ENCODE measurements at places on chromosomes 3 and 15. TPM values are rescaled to one million over a fixed set of nuclear protein-coding genes. Genes with fewer than 3 reads are reported as not detected.

GOLGA6B gene
- not detected for polyA plus RNA-seq

PDCD6IP gene
- polyA plus RNA-seq, result 149 TPM

DYNLT2B gene
- 34.9 TPM for polyA plus RNA-seq

SV2B gene
- not detected for polyA plus RNA-seq

GOLGA8G gene
- polyA plus RNA-seq, result 0.03 TPM

KBTBD12 gene
- polyA plus RNA-seq, result not detected

CPLX3 gene
- not detected for polyA plus RNA-seq

CCR8 gene
- not detected for polyA plus RNA-seq

FAM3D gene
- polyA plus RNA-seq, result not detected

GOLGA8O gene
- polyA plus RNA-seq, result 0.28 TPM

DNAJA4 gene
- polyA plus RNA-seq, result 0.07 TPM

CSPG4 gene
- polyA plus RNA-seq, result 0.06 TPM

TMEM108 gene
- not detected for polyA plus RNA-seq

NANOGP8 gene
- polyA plus RNA-seq, result not detected

NAA80 gene
- polyA plus RNA-seq, result 5.3 TPM

HTR3E gene
- polyA plus RNA-seq, result not detected

ZBED2 gene
- polyA plus RNA-seq, result 1.1 TPM

ZNF619 gene
- 2.2 TPM for polyA plus RNA-seq

CATSPER2 gene
- 1.2 TPM for polyA plus RNA-seq

Measured in A549 (cell line).